ENCODE measurements at places on chromosomes 1 and 21.

DNA sequence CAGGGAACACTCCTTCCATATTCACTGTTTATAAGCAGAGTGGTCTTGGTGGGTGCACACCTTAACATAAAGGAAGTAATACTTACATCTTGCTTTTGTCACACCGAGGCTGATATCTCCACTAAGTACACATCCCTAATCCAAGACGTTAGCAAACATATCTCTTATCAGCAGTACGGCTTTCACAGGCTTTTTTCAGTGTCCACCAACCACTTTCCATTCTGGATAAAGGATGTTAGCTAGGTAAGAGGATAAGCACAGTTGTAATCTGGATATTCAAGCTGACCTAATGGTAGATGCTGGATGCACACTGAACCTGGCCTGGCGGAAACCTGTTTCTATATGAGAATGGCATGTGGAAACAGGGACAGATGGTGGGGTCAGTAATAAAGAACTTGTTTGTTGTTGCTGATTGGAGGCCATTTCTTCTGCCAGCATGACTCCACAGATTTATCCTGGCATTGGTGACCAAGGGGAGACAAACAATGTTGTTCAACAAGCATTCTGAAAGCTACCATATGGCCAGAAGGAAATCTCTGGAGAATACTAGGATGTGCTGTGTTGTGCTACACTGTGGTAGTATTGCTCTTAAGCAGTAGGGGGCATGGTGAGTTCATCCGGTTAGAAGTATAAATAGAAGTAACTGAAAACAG lies 416.4 kb downstream of the PTBP2 start:
- DNase-seq = peak; percentile 75

- no peak for DNase-seq
Measured at GRCh38 chr1:87230501-87230900, 98.2 kb upstream of the LMO4 start.

- peak; percentile 65 for DNase-seq
Measured at GRCh38 chr1:58968360-58968952, 184.6 kb upstream of the JUN start.

DNA sequence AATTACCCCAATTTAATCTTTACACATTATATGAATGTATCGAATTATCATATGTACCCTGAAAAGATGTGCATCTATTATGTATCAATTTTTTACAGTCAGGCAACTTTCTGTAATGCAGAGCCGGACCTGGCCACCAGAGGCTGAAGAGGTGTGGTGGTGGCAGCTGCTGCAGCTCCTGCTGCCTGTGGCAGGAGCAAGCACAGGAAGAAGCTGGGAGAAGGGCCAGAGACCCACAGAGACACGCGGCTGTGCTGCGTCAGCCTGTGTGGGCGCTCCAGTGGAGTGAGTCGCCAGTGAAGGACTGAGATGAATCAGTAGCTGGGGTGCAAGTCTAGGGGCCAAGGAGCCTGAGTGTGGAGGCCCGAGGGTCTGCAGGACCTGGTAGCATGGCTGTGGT lies 74.3 kb upstream of the COG2 start:
- no peak for DNase-seq

- no peak for DNase-seq
Measured at GRCh38 chr1:35745124-35745730, 24.6 kb downstream of the CLSPN start.

Measured in Jurkat, Clone E6-1 (cell line).